AG09319 (cell line): ENCODE measurements at places on chromosomes 1 and 21.

GRCh38 chr1:93317207-93317606 lies 28.5 kb upstream of the DR1 start:
- DNase-seq, result no peak

DNA sequence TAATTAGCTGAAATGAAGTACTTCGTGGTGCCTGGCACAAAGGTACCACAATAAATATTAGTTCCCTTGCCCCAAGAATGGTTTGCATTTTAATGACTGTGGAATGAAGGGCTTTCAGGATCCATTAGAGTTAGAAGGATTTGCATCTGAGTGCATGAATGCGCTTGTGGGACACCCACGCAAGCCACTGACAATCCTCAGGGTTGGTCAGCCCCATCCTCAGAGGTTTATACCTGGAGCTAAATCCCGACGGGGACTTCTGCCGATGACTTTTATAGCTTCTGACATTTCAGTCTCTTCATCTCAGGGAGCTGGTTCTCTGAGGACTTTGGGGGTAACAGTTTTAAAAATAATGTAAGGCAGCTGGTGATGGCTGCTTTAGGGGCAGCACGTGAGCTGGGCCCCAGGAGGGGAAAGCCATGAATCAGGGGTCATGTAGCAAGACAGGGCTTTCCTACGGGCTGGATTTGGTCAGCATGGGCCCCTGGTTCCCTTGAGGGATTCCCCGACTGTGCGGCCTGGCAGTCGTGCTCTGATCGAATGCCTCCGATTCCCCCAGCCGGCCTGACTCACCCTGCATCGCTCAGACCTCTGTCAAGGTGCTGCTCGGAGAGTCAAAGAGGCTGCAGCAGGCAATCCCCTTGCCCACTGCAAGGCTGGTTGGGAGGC lies 20.8 kb upstream of the IL10 start:
- no peak for DNase-seq

- no peak for DNase-seq
Observed at GRCh38 chr1:169325117-169325516, 42.5 kb downstream of the NME7 start.

- no peak for DNase-seq
Observed at GRCh38 chr1:192545896-192546521, 29.6 kb upstream of the RGS1 start.

DNA sequence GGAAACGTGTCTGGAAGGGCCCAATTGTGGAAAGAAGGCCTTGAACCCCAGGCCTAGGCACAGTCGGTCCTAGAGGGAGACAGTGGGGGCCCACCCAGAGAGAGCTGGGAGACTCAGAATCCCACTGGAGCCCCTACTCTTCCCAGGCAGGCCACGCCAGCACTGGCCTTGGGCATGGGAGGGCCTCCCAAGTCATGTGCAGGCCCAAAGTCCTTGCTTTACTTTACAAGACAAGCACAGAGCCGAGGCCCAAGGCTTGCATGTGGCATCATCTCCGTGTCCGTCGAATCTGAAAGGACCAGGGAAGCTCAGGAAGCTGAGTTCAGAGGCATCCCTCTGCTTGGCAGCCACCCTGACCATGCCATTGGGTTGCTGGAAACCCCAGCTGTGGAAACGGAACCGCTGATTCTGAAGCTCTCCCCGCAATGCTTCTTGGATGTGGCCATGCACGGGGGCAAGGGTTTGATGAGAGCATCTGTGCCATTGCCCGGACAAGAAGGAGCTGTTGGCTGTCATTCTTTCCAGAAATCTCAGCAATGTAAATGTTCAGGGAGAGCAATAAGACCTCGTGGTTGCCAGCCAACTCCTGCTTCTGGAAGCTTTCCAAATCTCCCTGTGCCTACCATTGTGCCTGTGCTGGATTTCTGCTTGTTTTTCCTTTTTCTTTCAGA lies 32.8 kb downstream of the ABCG1 start:
- DNase-seq, result no peak

- DNase-seq, result no peak
Observed at GRCh38 chr1:180415985-180416633, 86.3 kb downstream of the ACBD6 start.

DNA sequence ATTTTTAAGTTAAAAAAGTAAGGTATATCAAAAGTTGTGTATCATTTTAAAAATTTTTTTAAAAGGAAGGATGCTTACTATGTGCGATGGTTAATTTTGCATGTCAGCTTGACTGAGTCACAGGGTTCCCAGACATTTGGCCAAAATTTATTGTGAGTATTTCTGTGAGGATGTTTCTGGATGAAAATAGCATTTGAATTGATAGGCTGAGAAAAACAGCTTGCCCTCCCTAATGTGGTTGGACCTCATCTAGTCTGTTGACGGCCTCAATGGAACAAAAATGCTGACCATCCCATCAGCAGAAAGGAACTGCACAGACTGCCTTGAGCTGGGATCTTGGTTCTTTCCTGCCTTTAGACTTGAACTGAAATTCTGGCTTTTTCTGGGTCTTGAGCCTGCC lies 724.5 kb downstream of the NCAM2 start:
- no peak for DNase-seq

DNA sequence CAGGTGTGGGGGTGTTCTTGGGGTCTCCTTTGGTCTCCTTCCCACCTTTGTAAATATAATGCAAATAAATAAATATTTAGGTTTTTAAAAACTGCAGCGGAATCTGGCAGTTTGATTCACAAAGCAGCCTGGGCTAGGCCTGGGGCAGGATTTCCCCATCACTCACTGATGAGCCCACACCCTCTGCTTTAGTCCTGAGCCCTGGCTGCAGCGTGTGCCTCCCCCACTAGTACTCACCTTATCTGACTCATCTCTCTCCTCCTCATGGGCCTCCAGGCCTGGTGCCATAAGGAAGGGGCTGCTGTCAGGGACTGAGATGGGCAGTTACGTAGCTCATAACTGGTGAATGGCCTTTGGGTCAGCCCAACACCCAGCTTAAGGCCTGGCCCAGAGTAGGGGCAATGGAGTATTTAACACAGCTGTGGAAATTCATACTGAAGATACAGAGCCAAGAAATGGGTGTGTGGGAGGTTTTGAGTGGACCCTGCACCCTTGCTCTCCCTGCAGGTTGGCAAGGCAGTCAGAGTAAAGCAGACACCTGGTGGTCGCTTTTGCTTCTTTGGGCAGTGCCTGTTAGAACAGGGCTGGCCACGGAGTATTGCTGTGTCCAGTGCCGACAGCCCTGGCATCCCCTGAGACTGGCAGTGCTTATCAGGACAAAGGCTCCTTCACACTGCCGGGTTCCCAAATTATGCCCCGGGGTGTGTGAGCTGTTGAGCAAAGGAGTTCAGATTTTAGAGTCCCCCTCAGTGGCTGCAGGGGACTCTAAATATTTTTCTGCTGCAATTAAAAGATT lies 39.7 kb downstream of the AZIN2 start:
- DNase-seq, result no peak

DNA sequence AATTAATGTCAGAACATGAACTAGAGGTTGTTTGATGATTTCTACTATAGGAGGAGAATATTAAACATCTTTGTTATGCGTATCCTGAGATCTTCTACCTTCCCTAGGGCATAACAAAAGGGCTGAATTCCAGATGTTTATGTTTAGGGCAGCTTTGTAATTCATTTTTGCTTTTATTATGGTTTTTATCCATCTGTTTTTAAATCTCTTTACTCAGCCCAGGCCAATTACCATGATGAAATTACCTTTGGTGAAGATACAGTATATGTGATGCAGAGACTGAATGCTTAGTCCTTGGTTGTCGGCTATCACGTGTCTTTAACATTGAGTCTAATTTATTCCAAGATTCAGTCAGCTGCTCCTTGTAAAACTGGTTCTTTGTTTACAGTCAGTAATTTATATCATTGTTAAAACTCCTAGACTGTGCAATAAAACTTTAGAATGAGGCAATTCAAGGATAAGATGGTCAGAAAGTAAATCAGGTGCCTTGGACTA lies 176.9 kb downstream of the CTH start:
- no peak for DNase-seq

- DNase-seq, result peak; percentile 82
Observed at GRCh38 chr1:28392027-28392652, 22.6 kb downstream of the PHACTR4 start.

- DNase-seq, result no peak
Observed at GRCh38 chr1:86218859-86219258, 62.3 kb upstream of the COL24A1 start.

- DNase-seq, result no peak
Observed at GRCh38 chr1:10057343-10057742, 24.6 kb downstream of the UBE4B start.

DNA sequence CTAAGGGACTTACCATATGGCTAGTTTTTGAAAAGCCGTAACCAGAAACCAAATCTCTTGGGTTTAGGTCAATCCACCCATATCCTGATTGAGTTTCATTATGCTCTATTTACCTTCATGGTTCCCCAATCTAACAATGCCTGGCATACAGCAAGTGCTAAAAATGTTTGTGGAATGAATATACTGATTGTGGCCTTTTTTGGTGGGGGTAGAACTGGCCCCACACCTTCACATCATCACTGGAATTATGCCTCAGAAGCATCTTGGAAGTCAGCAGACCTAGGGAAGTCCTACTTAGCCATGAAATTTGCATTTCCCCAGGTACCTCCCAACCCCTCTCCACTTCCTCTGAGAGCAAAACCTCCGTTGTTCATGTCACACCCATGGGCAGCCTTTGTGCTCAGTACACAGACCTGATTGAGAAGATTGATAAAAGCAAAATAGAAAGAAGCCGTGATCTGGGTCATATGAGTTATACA lies 17.8 kb upstream of the SLAMF1 start:
- no peak for DNase-seq

- DNase-seq, result no peak
Observed at GRCh38 chr1:32255072-32256071, 4.3 kb downstream of the LCK start.

DNA sequence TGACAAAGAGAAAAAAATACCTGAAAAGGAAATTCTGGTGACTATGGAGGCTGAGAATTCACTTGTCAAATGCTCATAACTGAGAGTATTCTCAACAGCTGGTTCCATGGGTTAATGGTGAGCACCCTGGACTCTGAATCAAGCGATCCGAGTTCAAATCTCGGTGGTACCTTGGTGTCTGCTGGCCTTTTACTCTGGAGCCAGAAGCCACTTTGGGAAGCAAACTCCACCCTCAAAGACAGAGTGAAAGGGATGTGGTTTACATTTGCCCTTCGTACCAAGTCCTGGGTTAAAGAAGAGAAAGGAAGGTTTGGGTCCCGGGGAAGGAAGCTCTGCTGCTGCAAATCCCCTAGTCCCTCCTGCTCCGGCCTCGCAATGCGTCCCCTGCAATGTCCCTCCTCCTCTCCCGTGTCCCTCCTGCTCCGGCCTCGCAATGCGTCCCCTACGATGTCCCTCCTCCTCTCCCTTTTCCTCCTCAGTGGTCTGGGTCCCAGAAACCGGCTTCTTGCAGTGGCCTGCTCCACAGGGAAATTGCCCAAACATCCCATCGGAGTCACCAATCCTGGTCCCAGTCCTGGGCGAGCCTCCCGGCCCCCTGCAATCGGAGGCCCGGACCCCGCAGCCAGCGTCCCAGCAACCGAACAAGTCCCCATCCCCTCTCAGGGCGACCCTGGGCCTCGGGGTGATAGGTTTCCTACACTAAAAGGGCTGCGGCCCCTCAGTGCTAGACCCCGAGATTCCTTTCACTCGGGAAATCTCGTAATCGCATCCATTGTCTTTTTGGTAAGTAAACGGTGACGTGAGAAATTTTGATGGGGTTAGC lies 129.4 kb downstream of the PPIAL4G start:
- peak; percentile 52 for DNase-seq

GRCh38 chr1:15833069-15833679 lies 14.3 kb upstream of the SPEN start:
- no peak for DNase-seq

- DNase-seq, result no peak
Observed at GRCh38 chr21:44199448-44199847, 41.3 kb downstream of the ICOSLG start.

DNA sequence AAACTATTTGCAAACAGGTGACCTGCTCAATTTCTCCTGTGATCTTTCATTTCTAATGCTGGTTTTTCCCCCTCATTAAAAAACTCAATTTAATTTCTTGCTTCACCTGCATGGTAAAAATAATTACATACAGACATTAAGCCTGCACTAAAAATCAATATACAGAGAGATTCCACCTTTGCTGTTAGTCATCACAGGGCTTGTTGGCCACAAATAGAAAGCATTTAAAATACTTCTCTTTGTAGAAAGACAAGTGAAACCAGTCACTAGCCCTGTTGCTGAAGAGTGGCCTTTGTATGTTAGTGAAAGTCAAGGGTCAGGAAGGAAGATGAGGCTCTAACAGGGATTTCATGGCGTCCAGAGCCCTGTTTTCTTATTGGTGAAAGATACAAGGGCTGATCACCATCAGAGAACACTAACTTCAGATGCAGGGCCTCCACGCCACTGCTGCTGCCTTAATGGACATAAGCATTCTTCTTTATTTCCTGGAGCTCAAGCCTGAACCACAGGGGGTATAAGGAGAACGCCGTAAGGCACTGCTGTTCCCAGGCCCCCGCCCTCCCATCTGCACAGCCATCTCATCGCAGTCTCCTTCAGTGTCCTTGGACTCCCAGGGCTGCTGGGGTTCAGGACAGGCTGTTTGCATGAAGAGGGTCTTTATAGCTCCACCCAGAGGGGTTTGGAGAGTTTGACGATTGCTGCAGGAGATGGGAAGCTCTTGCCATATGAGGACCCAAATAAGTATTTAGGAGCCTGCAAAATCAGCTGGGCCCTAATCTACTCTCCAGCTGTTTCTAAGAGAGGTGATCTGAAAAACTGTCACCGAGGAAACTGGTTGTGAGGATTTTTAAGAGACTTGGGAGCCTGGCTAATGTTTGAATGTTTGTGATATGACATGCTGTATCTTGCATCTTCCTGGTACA lies 117.3 kb upstream of the IRF2BP2 start:
- DNase-seq, result no peak

- DNase-seq, result peak; percentile 22
Observed at GRCh38 chr21:14923468-14923867, 141.3 kb downstream of the NRIP1 start.

DNA sequence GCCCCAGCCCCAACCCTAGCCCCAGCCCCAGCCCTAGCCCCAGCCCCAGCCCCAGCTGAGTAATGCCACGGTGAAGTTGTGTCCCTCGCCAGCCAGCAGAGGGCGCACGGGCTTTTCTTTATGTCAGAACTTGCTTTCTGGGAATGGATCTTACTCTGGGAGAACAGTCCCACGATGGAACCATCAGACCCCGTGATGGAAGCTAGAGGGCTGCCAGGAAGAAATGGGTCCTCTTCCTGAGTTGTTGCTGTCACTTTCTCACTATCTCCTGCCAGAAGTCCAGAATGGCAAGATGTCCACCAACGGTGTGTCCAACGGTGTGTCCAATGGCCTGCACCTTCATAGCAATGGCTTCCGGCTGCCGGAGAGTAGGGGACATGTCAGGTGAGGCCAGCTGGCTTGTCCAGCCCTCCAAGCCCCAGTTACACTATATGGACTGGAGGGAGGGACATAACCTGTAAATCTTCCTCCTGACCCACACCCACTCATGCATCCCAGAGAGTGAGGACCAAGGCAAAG lies 25.1 kb upstream of the TMEM222 start:
- no peak for DNase-seq

- no peak for DNase-seq
Observed at GRCh38 chr21:26934383-26934782, 32.5 kb downstream of the ADAMTS5 start.

- no peak for DNase-seq
Observed at GRCh38 chr1:216181590-216181989, 241.7 kb downstream of the USH2A start.
